ENCODE measurements at places on chromosomes 13 and 19.
A peak's percentile ranks its signal among the peaks of the same experiment; 100 is the strongest.

- peaks cover 54% of the 10 kb centered on the region for H3K27me3 ChIP-seq
- H3K4me1 ChIP-seq: peaks cover 8% of the 10 kb centered on the region
- H3K27ac ChIP-seq: no peak overlapping the region
- H3K36me3 ChIP-seq: peaks cover 5% of the 10 kb centered on the region
- H3K4me3 ChIP-seq: no peak overlapping the region
Measured at GRCh38 chr19:958967-959855, 24.9 kb upstream of the WDR18 start.

GRCh38 chr13:102799426-102800144, 666 bp downstream of the BIVM start:
- DNase-seq: no peak
- no peak overlapping the region for H3K27ac ChIP-seq
- no peaks in the 10 kb centered on the region for H3K27me3 ChIP-seq
- H3K4me3 ChIP-seq: peak overlapping the region; percentile 76

DNA sequence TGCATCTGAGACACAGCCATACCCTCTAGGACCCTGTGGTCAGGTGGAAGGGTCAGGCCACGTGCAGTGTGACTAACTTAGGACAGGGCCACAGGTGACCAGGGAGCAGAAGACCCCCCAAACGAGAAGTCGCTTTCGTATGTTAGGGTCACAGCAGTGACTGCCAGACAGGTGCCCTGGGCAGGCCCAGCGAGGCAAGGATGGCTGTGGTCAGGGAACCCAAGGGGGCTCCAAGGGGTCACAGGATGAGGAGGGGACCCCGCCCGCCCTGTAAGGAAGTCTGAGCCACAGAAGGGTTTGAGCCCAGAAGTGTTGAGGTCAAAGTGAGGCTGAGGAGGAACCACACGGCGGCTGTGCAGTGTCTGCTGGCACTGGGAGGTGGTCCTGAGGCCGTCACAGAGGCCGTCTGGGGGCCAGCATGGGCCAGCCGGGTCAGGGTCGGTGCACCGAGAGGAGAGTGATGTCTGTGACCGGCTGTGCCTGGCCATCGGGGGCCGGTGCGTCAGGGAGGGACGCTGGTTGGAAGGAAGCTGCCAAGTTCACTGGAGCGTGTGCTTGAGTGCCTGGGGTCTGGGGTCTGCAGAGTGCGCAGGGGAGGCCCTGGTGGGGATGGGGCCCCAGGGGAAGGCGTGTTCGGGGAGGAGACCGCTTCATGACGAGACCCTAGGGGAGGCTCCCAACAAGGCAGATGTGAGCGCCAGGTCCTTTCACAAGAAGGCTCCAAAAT, 24.8 kb upstream of the TMEM255B start:
- no peak for DNase-seq
- H3K4me3 ChIP-seq: no peak overlapping the region
- H3K36me3 ChIP-seq: no peaks in the 10 kb centered on the region
- no peaks in the 10 kb centered on the region for H3K27me3 ChIP-seq

DNA sequence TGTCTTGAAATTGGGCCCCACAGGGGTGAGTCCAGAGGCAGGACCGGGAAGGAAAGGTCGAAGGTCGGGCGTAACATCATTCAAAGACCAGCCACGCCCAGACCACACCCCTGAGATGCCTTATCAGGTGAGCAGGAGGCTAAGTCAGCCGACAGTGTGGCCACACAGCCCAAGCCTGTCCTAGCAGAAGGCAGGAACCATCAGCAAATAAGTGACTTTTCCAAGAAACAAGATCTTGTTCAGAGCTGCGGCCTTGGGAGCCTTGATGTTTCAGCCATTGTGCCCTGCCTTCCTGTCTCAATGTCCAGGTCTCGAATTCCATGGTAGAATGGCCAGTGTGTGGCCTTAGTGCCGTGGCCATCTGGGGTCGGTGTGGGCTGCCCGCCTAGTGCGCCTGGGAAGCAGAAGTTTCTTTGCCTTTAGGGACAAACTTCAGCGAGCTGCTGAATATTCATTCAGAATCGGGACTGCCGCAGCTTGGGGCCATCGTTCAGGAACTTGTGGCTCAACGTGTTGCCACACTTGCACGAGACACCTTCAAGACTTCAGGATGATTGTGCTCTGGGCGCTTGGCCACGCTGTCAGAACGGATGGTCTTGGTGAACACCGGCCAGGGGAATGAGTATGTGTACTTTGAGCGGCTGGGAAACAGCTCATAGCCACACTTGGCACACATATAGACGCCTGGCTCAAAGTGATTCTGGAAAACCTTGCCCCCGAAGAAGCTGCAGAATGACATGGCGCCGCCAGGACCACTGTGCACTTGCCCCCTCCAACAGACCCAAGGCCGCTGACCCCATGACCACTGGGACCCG, 6.1 kb upstream of the IFNL4 start:
- H3K27me3 ChIP-seq: peaks cover 44% of the 10 kb centered on the region
- no peak overlapping the region for H3K27ac ChIP-seq
- no peak overlapping the region for H3K4me3 ChIP-seq

DNA sequence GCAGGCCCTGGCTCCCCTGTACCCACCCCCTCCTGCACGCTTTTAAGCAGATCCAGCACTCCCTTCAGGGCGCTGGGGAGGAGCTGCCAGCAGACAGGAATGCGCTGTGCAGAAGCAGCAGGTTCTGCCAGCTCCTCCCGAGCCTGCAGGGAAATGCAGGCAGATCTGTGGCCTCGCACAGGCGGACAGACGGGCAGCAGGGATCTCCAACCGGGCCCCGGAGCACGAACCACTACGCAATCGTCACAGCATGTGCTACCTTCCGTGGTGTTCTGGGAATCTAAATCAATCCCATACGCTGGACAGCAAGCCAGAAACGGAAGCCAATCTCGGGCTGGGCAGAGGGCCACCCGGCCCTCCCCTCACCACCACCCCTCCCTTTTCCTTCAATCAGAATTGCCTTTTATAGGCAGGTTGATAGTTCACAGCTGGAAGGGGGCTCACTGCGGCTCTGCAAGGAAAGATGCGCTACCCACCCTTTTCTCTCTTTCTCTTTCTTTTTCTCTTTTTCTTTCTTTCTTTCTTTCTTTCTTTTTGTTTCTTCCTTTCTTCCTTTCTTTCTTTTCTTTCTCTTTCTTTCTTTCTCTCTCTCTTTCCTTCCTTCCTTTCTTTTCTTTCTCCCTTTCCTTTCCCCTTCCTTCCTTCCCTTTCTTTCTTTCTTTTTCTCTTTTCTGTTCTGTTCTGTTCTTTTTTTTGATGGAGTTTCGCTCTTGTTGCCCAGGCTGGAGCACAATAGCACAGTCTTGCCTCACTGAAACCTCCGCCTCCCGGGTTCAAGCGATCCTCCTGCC, 99.9 kb downstream of the GNG7 start:
- peak overlapping the region; percentile 18 for H3K4me3 ChIP-seq
- H3K4me1 ChIP-seq: peaks cover 10% of the 10 kb centered on the region
- no peaks in the 10 kb centered on the region for H3K36me3 ChIP-seq
- H3K27ac ChIP-seq: no peak overlapping the region
- DNase-seq: peak; percentile 47

DNA sequence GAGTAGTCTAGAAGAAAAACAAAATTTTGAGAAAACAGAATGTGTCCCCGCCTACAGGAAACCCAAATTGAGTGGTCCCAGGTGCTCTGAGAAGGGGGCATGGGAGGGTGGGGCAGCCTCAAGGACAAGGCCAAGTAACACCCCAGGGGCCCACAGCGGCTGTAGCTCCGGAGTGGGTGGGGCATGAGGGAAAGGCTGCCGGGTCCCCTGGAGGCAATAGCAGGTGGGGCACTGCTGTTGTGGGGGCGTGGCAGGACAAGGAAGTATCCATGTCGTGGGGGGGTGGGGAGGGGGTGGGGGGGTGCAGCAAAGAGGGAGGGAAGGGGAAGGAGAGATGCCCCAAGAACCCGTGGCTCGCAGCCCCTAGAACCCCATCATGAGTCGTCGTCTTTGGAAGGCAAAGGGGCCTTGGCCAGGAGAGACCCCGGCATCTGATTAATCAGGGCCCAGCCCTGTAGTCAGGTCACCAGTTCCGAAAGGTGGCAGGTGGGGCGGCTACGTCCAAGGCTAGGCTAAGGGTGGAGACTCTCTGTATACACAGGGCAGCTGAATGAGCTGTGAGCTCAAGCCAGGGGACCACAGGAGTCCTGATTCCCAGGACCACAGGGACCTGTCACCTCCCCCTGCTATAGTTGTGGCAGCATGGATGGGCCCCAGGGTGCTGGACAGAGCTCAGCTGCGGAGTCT, 7.5 kb upstream of the ISYNA1 start:
- DNase-seq: no peak
- H3K27me3 ChIP-seq: no peaks in the 10 kb centered on the region
- H3K4me1 ChIP-seq: peaks cover 15% of the 10 kb centered on the region

DNA sequence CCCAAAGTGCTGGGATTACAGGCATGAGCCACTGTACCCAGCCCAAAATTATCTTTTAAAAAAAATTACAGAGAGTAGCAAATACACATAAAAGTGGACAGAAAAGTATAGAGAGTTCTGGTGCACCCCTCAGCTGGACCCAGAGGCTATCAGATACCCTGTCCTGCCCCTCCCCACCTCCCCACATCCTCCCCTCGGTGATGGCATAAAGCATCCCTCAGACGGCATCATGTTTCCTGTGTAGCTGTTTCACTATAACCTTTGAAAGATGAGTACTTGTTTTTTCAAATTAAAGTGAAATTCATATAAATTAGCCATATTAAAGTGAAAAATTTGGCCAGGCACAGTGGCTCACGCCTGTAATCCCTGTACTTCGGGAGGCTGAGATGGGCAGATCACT, 20.1 kb downstream of the SLC27A1 start:
- DNase-seq: no peak
- H3K4me1 ChIP-seq: no peaks in the 10 kb centered on the region
- peaks cover 31% of the 10 kb centered on the region for H3K36me3 ChIP-seq
- no peak overlapping the region for H3K4me3 ChIP-seq

GRCh38 chr19:13978351-13979243, 26.3 kb downstream of the DCAF15 start:
- no peaks in the 10 kb centered on the region for H3K4me1 ChIP-seq
- no peaks in the 10 kb centered on the region for H3K27me3 ChIP-seq
- no peak overlapping the region for H3K27ac ChIP-seq
- no peak for DNase-seq
- H3K36me3 ChIP-seq: peaks cover 4% of the 10 kb centered on the region

- H3K4me3 ChIP-seq: no peak overlapping the region
- H3K36me3 ChIP-seq: peaks cover 3% of the 10 kb centered on the region
- no peak overlapping the region for H3K27ac ChIP-seq
- no peaks in the 10 kb centered on the region for H3K4me1 ChIP-seq
- no peaks in the 10 kb centered on the region for H3K27me3 ChIP-seq
Measured at GRCh38 chr19:9865732-9866501, 30.8 kb downstream of the PIN1 start.

- DNase-seq: no peak
- H3K4me1 ChIP-seq: peaks cover 17% of the 10 kb centered on the region
- no peaks in the 10 kb centered on the region for H3K27me3 ChIP-seq
- H3K36me3 ChIP-seq: peaks cover 11% of the 10 kb centered on the region
- no peak overlapping the region for H3K27ac ChIP-seq
- H3K4me3 ChIP-seq: no peak overlapping the region
Measured at GRCh38 chr13:98526182-98526512, 50.8 kb downstream of the STK24 start.

DNA sequence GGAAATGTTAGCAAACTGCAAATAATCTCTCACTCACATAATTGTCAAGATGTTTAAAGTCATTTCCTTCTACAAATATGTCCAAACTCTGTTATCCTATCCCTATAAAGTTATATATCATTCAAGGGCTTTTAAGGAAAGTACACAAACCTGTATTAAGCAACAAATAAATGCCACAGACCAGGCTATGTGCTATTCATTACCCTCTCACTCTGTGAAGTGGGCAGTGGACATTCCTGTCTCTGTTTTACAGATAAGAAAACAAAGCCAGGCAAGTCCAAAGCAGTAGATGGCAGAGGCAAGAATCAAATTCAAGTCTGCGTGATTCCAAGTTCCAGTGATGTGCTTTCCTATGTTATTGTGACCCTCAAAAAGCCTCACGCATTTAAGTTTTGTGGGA, 140.6 kb downstream of the LHFPL6 start:
- no peak for DNase-seq
- no peaks in the 10 kb centered on the region for H3K4me1 ChIP-seq
- no peak overlapping the region for H3K27ac ChIP-seq
- H3K4me3 ChIP-seq: no peak overlapping the region
- peaks cover 65% of the 10 kb centered on the region for H3K27me3 ChIP-seq

DNA sequence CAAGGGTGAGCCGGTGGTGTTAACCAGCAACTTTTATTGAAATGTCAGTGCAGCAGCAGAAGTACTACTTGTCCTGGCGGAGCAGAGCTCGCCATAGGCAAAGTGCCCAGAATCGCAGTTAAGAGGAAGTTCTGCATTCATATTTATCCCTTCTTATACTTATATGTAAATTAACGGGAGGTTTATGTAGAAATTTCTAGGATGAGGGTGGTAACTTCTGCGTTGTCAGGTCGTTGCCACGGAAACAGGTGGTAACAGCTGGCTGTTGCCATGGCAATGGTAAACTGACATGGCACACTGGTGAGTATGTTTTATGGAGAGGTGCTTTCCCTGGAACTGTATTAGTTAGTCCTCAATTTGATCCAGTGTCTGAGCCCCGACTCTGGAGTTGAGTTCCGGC, 2494.9 kb upstream of the PCDH20 start:
- no peaks in the 10 kb centered on the region for H3K36me3 ChIP-seq
- H3K27ac ChIP-seq: no peak overlapping the region
- no peak for DNase-seq
- H3K4me1 ChIP-seq: no peaks in the 10 kb centered on the region

DNA sequence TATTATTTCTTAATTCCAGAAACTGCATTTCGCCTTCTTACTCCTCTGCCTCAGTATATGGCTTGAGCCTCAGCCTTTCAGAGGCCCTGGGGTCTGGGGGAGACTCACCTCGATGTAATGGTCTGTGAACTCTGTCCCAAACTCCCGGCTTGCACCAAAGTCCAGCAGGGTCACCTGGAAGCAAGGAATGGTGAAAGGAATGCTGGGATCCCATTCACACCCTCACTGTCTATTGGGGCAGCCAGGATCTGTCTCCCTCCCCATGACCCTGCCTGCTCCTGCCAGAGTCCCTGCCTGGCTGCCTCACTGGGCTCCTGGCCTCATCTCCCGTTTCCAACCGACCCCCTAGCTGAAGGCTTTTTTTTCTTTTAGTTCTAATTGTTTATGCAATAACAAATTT, 5.4 kb upstream of the NUMBL start:
- no peak for DNase-seq
- no peak overlapping the region for H3K27ac ChIP-seq
- H3K4me3 ChIP-seq: no peak overlapping the region
- H3K36me3 ChIP-seq: peaks cover 71% of the 10 kb centered on the region
- no peaks in the 10 kb centered on the region for H3K4me1 ChIP-seq
- no peaks in the 10 kb centered on the region for H3K27me3 ChIP-seq

GRCh38 chr13:50990818-50991506, 81.4 kb downstream of the RNASEH2B start:
- H3K4me3 ChIP-seq: no peak overlapping the region
- DNase-seq: no peak
- H3K36me3 ChIP-seq: no peaks in the 10 kb centered on the region
- H3K27ac ChIP-seq: no peak overlapping the region
- no peaks in the 10 kb centered on the region for H3K27me3 ChIP-seq

- H3K4me1 ChIP-seq: no peaks in the 10 kb centered on the region
- no peak overlapping the region for H3K27ac ChIP-seq
- H3K36me3 ChIP-seq: no peaks in the 10 kb centered on the region
- DNase-seq: no peak
- H3K4me3 ChIP-seq: no peak overlapping the region
Measured at GRCh38 chr19:51320280-51320657, 8.8 kb downstream of the IGLON5 start.

- H3K27ac ChIP-seq: no peak overlapping the region
- H3K36me3 ChIP-seq: peaks cover 16% of the 10 kb centered on the region
- H3K27me3 ChIP-seq: peaks cover 75% of the 10 kb centered on the region
- H3K4me3 ChIP-seq: peak overlapping the region; percentile 55
- peaks cover 8% of the 10 kb centered on the region for H3K4me1 ChIP-seq
Measured at GRCh38 chr19:12833738-12834565, 427 bp downstream of the RTBDN start.

- H3K4me1 ChIP-seq: no peaks in the 10 kb centered on the region
- H3K27ac ChIP-seq: no peak overlapping the region
- H3K27me3 ChIP-seq: peaks cover 32% of the 10 kb centered on the region
- no peaks in the 10 kb centered on the region for H3K36me3 ChIP-seq
Measured at GRCh38 chr13:28375250-28375930, 119.5 kb downstream of the FLT1 start.

All from Calu3 (cell line).